ENCODE measurements at places on chromosomes 7 and 10. TPM values are rescaled to one million over a fixed set of nuclear protein-coding genes. Genes with fewer than 3 reads are reported as not detected.
A peak's percentile ranks its signal among the peaks of the same experiment; 100 is the strongest.

PAX4 gene
- not detected for total RNA-seq

NPSR1 gene
- not detected for total RNA-seq

LRRD1 gene
- total RNA-seq = under 0.01 TPM

DNA sequence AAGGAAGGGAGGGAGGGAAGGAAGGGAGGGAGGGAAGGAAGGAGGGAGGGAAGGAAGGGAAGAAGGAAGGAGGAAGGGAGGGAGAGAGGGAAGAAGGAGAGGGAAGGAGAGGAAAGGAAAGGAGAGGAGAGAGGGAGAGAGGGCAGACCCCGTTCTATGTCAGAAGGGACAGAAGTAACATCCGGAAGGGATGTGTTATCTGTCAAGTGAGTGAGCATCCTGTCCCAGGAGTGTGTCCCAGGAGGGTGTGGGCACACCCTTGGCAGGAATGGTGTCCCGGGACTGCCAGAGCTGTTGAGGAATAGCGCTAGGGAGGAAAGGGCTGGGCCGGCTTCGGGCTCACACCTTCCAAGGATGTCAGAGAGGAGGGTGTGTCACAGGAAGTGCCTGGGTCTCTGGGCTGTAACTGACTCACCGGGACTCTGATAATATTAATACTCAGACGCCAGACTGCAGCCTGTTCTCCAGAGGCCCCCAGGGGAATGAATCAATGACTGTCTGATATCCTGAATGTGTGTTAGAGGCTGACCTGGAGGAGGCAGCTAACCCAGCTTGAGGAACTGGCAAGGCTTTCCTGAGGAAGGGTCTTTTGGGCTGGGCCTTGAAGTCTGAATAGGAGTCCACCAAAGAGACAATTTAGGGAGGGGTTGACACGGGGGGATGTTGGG lies 125.6 kb upstream of the TNRC18 start:
- peak; percentile 75 for DNase-seq

GRCh38 chr10:125857185-125857760 lies 23.8 kb downstream of the DHX32 start:
- DNase-seq = no peak

DNA sequence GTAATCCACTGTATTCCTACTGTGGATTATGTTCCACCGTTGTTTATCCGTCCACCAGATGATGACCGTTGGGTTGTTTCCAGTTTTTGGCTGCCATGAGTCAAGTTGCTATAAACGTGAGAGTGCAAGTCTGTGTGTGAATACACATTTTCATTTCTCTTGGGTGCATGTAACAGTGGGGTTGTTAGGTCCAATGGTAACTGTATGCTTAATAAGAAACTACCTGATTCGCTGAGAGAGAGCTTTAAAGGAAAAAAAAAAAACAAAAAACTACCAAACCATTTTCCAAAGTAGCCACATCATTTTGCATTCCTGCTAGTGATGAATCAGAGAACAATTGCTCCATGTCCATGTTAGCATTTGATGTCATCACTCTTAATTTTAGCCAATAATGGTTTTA lies 15.9 kb downstream of the UBN2 start:
- DNase-seq = peak; percentile 76

- DNase-seq = no peak
Observed at GRCh38 chr7:90777465-90777864, 181.3 kb downstream of the CDK14 start.

DNA sequence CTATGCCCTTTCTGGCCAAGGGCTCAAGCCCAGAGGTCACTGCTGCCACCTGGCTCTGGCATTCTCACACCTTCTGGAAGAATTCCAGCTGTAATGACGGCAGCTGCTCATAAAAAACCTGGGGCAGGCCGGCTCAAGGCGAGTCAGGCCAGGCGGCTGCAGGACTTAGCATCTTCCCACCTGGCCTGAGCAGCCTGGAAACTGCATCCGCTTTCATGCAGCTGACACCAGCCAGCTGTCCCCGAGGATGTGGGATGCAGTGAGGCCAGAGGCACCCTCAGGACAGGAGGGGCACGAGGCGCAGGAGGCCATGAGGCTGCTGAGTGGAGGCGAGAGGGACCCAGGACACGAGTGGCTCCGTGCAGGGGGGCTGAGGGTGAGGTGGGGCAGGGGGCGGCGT lies 47.5 kb upstream of the ADGRA1 start:
- DNase-seq = no peak

DNA sequence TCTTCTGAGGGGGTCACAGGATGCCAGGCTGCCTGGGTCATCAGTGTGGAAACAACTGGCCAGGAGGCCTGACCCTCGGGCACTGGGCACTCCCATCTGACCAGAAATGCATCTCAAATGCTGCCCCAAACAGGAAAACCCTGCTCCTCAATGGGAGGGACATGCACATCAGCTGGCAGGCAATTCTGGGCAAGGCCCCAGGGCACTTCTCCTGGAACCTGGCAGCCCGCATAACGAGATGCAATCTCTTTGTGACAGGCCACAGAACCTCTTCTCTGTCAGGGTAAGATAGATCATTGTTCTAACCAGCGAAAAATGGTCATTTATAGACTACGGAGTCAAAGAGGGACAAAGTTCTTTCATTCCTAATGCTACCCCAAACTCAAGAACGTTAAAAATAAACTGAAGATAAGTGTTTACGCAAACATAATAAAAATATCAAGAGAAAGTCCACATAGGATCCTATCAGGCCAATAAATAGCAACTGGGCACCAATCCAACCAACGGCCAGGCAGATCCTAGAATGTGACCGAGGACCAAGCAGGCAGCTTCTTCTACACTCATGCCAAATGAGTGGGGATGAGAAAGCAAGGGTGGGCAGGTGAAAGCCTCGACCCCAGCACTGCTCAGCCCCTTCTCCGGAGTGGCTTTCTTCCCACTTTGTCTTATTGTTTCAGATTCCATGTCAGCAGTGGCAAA lies 212.3 kb downstream of the TCERG1L start:
- no peak for DNase-seq

GRCh38 chr10:36494371-36494770 lies 631.0 kb upstream of the ANKRD30A start:
- DNase-seq = peak; percentile 87

DNA sequence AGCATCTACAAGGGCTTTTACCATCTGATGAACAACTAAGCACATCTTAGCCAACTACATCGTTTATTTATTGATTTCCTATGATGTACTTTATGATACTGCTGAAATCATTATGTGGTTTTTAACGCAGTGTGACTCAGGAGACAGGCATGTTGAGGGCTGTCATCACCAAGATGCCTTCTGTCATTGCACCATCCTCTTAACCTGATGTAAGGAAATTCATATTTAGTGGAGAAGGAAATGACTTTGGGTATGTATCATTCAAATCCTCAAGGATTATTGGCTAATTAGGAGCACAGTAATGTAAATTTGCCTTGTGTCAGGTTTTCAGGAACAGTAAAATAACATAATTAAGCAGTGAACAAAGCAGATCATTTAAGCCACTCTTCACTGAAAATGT lies 138.5 kb upstream of the MGMT start:
- DNase-seq = peak; percentile 74

- DNase-seq = no peak
Observed at GRCh38 chr7:55173671-55174070, 154.9 kb downstream of the EGFR start.

DNA sequence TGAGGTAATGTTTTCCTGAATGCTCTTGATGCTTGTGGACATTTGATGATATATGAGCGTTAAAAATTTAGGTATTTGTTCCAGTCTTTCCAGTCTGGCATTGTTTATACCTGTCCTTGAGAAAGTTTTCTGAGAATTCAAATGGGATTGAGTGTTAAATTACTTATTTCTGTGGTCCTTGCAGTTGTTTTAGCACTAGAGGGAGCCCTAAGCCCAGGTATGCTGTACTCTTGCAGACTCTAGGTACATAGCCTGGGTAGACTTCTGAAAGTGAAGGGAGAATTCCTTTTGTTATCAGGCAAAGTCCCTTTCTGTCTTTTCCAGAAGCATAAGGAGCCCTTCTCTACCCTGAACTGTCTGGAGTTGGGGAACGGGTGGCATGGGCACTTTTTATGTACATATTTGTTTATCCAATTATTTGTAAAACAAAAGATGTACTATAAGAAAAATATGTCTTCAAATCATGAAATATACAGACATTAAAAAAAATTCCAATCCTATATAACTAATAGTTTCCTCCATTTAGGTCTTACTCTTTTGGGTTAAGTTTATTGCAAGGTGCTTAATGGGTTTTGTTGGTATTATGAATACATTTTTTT lies 262.1 kb downstream of the ATRNL1 start:
- DNase-seq = peak; percentile 63

- no peak for DNase-seq
Observed at GRCh38 chr10:77686096-77686495, 48.5 kb upstream of the KCNMA1 start.

DNA sequence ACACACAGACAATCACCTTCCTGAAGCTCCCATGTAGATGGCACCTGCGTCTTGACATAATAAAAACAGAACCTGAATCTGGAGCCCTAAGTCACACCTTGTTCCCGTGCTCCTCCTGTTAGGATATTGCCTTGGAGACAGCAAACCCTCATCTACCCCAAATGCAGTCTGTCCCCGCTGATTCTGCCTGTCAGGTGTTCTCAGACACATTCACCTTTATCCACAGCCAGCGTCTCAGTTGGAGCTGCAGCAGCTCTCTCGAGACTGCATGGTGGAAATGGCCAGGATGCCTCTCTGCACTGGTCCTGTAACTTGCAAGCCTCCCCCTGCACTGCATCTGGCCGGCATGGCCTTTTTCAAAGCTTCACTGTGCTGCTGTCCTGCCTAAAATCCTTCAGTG lies 218.0 kb upstream of the ZNF32 start:
- DNase-seq = no peak

DNA sequence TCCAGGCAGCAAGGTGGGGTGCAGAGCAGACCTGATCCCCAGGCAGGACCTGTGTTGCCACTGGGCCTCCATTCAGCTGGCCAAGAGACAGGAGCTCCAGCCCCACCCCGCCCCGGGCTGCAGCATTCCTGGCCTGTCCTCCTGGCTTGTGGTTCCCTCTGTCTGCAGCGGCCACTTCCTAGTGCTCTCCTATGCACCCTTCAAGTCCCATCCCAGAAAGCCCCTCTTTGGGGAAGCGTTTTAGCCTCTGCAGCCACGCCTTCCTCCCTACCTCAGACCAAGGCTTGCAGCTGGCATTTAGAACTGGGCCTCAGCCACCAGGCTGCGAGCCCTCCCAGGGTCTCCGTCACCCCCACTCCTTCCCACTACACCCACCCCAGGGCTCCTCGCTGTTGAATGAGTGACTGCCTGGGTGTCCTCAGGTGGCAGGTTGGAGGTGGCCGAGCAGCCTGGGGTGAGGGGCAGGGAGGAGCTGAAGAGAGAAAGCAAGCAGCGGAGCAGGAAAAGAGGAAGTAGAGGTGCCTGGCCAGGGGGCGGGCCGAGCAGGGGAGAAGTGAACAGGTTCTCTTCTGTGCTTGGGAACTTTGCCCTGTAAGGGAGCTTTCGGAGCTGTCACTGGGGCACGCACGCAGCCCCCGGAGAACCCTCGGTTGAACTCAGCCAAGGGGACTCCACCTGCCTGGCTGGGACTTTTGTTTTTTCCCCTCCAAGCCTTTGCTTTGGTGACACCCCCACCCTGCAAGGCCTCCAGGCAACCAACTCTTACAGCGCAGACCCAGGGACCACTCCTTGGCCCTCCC lies 109.1 kb upstream of the TNRC18 start:
- DNase-seq = no peak

- no peak for DNase-seq
Observed at GRCh38 chr10:6197321-6197720, 5.4 kb upstream of the PFKFB3 start.

DNA sequence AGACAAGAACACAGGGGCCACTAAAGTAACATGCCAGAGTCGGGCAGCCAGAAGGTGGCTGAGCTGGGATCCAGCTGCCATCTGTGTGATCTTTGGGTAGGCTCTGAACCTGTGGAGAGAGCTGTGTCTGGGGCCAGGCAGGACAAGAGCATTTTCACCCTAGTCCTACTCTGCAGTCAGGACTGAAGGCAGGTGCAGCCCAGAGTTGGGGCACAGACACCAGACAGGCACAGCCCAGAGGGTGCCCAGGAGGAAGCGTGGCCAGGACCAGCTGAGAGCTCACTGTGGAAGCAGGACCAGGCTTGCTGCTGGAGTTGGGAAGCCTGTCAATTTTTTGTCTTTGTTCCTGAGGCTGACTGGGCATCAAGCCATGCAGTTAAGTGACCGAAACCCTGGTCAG lies 113.6 kb downstream of the ADCY1 start:
- no peak for DNase-seq

GRCh38 chr10:75658915-75659314 lies 227.5 kb downstream of the LRMDA start:
- no peak for DNase-seq

- DNase-seq = no peak
Observed at GRCh38 chr10:99659868-99660366, 608 bp downstream of the ENTPD7 start.

DNA sequence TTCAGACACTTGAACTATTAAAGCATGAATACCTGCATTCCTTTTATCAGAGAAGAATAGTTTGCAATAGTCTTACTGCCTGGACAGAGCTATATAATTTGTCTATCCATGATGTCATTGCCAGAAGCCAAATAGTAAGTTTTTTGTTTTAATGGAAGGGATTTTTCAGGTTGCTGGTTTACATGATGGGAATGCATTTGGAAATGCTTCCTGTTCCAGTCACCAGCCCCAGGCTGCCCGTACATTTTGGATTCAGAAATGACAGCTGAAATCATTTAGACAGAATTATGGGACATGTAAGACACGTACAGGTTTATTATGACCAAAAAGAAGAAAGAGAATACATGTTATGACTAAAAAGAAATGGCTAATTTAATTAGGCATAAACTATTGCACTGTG lies 293.1 kb downstream of the CDK14 start:
- no peak for DNase-seq
